Calu3 (cell line): ENCODE measurements at places on chromosomes 16 and 17. TPM values are rescaled to one million over a fixed set of nuclear protein-coding genes. Genes with fewer than 3 reads are reported as not detected.

The FMNL1 gene
- 8.5 and 9.6 TPM in 2 replicates for total RNA-seq

The FA2H gene
- 74.2 and 122 TPM in 2 replicates for total RNA-seq

The SLC25A39 gene
- 271 and 297 TPM in 2 replicates for total RNA-seq

The TSNAXIP1 gene
- 1.0 and 1.3 TPM in 2 replicates for total RNA-seq

GRCh38 chr17:41782142-41782541 is 4.4 kb downstream of the JUP start:
- DNase-seq = no peak
- no peaks in the 10 kb centered on the region for H3K27me3 ChIP-seq
- peaks cover 56% of the 10 kb centered on the region for H3K4me1 ChIP-seq
- H3K27ac ChIP-seq = peak overlapping the region; percentile 93
- H3K4me3 ChIP-seq = peak overlapping the region; percentile 95

DNA sequence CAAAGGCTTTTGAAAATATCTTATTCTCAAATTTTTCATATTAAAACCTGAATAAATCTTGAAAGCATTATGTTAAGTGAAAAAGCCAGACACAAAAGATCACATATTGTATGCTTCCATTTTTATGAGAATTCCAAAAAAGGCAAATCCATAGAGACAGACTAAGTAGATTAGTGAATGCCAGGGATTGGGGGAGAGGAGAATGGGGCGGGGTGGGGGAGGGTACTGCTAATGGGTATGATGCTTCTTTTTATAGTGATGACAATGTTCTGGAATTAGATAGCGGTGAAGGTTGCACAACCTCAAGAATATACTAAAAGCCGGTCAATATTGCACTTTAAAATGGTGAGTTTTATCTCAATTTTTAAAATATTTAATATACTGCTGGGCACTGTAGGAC is 44.0 kb downstream of the XPO6 start:
- peaks cover 16% of the 10 kb centered on the region for H3K4me1 ChIP-seq
- H3K27ac ChIP-seq = peak overlapping the region; percentile 5
- DNase-seq = no peak
- H3K27me3 ChIP-seq = no peaks in the 10 kb centered on the region
- no peak overlapping the region for H3K4me3 ChIP-seq

DNA sequence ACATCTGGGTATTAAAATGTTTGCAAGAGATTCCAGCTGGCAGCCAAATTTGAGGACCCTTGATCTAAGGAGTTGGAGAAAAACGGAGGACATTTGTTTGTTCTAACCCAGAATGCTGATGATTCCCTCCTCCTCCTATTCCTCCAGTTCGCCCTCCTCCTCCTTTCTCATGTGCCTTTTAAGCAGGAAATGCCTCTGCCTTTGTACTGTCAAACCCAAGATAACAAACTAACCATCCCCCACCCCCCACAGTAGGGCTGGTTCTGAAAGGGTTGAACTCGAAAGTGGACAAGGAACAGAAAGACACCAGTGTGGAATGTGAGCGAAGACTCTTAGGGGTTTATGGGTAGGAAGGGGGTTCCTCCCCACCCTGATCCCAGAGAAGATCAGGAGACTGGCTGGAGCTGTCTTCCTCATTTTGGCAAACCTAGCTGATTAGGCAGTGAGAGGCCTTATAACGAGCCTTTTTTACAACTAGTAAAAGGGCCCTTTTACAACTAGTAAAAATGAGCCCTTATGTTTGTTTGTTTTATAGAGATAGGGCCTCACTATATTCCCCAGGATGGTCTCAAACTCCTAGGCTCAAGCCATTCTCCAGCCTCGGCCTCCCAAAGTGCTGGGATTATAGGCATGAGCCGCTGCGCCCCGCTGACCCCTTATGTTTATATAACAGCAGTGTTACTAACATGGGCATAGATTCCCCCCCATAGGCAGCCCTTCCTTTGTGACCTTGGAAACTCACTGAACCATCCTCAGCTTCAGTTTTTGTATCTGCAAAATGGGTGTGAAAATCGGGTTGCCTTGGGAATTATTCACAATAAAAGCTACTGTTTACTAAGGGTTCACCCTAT is 975 bp downstream of the CHD9 start:
- peak overlapping the region; percentile 93 for H3K27ac ChIP-seq
- H3K27me3 ChIP-seq = no peaks in the 10 kb centered on the region
- peaks cover 29% of the 10 kb centered on the region for H3K4me1 ChIP-seq
- DNase-seq = peak; percentile 37
- H3K36me3 ChIP-seq = peaks cover 32% of the 10 kb centered on the region

DNA sequence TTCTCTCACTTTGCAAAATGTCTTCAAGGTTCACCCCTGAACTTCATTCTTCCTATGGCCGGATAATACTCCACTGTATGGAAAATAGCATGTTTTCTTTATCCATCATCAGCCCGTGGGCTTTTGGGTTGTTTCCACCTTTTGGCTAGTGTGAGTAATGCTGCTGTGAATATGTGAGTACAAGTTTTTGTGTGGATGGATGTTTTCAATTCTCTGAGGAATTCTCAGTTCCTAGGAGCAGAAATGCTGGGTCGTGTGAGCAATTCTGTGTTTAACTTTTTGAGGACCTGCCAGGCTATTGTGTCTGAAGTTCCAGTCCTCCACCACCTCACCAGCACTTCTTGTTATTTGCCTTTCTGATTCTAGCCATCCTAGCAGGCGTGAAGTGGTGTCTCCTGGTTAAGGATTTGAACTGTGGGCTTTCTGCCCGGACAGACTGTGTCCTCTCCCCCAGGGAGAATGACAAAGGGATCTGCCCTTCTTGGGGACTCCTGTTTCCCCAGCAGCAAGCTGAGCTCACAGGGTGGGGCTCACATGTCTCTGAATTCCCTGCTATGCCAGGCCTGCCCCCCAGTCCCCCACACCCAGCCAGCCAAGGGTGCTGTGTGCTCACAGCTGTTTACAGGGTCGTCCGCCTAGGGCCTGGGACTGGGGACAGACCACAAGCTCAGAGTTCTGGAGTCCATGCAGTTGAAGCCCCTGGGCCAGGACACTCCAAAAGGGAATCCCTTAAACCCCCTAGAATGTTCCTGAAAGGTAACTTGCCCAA is 92.2 kb upstream of the CIBAR2 start:
- no peak overlapping the region for H3K27ac ChIP-seq
- H3K4me1 ChIP-seq = peaks cover 15% of the 10 kb centered on the region
- DNase-seq = no peak

DNA sequence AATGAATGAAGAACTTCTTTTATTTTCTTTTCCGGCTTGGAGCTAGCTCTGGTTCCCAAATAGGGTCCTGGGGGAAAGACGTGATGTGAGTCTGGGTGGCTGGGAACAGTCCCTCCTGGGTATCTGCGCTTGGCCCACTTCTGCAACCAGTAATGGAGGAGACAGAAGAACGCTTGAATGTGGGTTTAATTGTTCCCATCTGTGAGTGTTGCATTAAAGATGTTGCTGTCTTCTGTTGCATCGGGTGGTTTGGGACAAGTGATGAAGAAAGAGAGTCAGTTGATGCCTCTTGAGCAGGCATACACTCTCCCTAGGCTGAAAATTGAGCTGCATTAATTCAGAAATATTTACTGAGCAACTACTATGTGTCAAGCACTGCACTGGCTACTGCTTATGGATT is 511.1 kb downstream of the CDH13 start:
- H3K27me3 ChIP-seq = no peaks in the 10 kb centered on the region
- H3K4me3 ChIP-seq = peak overlapping the region; percentile 71
- peaks cover 6% of the 10 kb centered on the region for H3K36me3 ChIP-seq
- no peak for DNase-seq
- peaks cover 24% of the 10 kb centered on the region for H3K4me1 ChIP-seq

DNA sequence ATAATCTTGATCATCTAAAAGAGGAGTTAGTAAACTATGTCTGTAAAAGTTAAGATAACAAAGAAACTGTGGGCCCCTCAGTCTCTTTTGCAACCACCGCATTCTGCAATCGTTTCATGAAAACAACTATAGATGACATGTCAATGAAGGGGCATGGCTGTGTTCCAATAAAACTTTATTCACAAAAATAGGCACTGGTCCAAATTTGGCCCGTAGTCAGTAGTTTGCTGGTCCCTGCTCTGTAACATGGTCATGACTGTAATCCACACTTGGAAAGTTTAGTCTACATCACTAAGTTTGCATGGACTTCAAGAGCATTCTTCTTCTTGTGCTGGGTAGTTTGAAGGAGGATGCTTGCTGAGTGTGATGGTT is 299.3 kb upstream of the PSMD7 start:
- H3K36me3 ChIP-seq = no peaks in the 10 kb centered on the region
- peak overlapping the region; percentile 26 for H3K27ac ChIP-seq
- peak; percentile 12 for DNase-seq
- H3K4me1 ChIP-seq = peaks cover 19% of the 10 kb centered on the region
- no peak overlapping the region for H3K4me3 ChIP-seq
